ENCODE measurements at places on chromosomes 16 and 17. TPM values are rescaled to one million over a fixed set of nuclear protein-coding genes. Genes with fewer than 3 reads are reported as not detected.

DNA sequence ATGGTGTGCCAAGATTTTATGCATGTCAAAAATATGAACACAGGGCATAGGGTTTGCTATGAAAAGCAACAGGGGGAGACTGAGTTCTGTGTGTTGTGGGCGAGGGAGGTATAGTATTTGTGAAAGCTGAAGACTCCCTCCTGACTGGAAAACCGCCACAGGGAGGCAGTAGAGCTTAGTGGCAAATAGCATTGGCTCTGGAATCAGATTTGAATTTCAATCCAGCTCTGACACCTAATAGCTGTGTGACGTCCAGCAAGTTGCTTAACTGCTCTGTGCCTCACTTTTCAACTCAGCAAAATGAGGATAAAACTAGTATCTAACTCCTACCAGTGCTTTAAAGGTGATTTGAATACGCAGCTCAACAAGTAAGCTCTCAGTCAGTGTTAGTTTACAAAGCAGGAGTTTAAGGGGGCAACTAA lies 22.0 kb downstream of the KPNA2 start:
- no peak for DNase-seq

The POLR2A gene
- total RNA-seq: 30.5 TPM

The GAS2L2 gene
- total RNA-seq: not detected

GRCh38 chr17:40568074-40568836 lies 3.0 kb upstream of the CCR7 start:
- DNase-seq: no peak

- DNase-seq: peak; percentile 77
These were observed 29.4 kb upstream of the BAHCC1 start for GRCh38 chr17:81365601-81366585.

DNA sequence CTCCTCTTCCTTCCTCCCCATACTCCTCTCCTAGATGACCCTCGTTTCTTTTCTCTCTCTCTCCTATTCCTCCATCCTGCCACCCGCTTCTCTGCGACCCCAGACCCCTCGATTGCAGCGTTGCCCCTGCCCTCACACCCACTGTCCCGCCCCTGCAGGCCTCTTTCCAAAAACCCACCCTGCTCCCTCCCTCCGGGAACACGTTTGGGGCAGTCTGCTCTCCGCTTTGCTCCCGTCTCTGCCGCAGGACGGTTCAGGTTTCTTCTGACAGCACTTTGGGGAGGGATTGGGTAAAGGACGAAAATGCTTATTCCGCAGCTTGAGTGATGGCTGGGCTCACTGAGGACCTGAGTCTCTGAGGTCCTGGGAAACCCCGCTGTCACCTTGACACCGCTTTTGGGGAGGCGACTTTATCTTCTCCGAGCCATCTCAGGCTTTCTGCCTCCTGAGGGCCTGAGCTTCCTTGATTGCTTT lies 690 bp downstream of the NDE1 start:
- no peak for DNase-seq

The KRTAP4-9 gene
- 0.58 TPM for total RNA-seq

DNA sequence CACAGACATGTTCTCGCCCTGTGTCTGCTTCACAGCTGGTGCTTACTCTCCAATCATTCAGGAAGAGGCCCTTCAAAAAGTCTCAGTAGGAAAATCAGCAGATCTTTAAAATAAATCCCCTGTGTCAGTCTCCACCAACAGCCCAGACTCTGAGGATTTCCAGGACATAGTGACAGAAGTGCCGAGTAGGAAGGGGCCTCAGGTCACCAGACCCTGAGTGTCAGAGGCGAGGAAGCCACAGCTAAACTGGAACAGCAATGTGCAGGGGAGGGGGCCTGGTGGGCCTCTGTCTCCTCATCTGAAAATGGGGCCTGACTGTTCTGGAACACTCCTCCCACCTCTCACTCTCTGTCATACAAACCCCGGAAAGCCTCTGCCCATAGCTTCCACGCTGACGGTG lies 6.3 kb downstream of the CACNG4 start:
- DNase-seq: no peak

- no peak for DNase-seq
These were observed at the start of gene KRTAP3-3 for GRCh38 chr17:40993839-40994238. KRTAP3-3 (minus strand) TSS chr17:40994164; CDS start chr17:40994097, 67 bp downstream.

DNA sequence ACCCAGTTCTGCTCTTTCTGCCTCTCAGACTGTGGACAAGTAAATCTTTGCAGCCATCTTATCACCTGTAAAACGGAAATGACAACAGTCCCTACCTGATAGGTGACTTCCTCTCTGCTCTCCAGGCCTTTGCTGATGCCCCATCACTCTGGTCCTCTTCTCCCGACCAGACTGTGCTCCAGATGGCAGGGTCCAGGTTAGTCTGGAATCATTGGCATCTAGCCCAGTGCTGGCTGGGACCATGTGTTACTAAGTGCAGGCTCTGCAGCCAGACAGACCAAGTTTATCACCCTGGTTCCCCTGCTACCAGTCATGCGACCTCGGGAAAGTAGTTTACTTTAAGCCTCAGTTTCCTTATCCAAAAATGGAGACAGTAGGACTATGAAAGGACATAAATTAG lies 1.8 kb upstream of the NUBP1 start:
- no peak for DNase-seq

DNA sequence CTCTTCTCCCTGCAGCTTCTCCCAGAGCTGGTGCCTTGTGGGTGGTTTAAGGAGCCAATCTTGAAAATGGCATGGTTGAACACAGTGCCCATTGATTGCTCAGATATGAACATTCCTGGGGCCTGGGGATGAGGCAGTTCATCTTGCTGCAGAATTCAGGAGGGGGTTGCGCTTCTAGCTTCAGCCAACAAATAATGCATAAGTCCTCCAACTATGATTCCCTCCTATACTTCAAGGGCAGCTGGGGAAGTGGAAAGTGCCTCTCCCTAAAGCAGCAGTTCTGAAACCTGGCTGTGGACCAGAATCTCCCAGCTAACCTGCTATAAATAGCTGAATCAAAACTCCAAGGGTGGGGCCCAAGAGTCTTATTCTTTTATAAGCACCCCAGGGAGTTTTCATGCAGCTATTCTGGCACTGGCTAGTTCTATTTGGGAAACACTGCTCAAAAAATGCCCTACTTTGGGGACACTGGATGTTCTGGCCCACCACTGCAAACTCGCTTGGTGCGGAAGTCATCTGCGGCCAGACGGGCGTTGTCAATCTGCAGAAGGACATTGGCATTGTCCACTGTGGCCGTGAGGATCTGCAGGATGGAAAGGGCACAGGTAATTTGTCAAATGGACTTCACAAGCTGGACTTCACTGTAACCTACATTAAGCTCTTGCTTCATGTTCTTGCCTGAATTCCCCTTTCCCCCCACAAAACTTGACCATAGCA lies 130.3 kb downstream of the CCDC144A start:
- DNase-seq: no peak

The TBC1D24 gene
- 7.8 TPM for total RNA-seq

The TBC1D3I gene
- total RNA-seq: not detected

- peak; percentile 86 for DNase-seq
These were observed 28.6 kb upstream of the ITGA3 start for GRCh38 chr17:50027172-50027880.

The DHRS7C gene
- total RNA-seq: not detected

DNA sequence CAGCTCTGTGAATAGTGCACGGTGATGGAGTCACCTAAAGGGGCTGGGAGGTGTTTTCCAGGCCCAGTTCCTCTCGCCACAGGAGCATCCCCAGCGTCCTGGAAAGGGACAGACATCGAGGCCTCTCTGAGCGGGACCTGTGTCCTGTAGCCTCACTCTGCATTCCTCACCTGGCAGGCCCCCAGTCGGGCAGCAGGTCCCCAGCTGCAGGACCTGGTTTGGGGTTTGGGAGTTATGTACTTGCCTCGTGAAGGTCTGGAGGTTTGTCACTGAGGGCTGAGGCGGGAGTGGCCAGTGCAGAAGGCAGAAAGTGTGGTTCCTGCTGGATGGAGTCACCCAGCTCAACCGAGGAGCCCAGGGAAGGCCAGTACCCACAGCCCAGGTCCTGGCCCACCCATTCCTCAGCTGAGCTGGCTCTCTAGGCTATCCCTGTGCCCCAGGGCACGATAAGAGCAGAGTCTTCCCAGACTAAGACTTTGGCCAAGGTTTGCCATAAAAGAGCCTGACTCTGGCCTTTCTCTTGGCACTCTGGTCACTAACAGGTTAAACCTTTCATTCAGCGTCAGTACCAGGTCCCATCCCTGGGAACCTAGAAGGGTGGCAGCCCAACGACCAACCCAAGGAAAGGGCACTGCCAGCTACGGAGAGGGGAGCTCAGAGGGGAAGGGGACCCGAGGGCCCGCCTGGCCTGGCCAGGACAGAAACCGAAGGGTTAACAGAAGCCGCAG lies 24.4 kb downstream of the TBX4 start:
- no peak for DNase-seq

Measured in epithelial cell of proximal tubule (primary cell).